ENCODE measurements at places on chromosomes 13 and 19.

- no peak for DNase-seq
These were observed 97.5 kb downstream of the MAB21L1 start for GRCh38 chr13:35378939-35379338.

DNA sequence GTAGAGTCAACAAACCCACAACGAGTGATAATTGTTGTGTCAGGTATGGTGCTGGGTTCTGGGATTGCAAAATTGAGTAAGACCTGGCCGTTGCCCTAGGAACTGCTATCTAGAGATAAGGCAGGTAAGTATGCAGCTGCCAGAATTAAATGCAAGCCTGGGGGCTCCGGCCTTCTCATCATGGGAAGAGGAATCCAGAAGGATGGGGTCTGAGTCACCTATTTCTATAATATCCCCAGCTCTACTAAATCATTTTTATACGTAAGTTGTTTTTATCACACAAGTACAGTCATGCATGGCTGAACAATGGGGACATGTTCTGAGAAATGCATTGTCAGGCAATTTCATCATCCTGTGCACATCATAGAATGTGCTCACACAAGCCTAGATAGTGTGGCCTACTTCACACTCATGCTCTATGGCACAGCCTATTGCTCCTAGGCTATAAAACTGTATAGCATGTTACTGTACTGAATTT, 203.0 kb downstream of the KLF5 start:
- DNase-seq, result no peak

DNA sequence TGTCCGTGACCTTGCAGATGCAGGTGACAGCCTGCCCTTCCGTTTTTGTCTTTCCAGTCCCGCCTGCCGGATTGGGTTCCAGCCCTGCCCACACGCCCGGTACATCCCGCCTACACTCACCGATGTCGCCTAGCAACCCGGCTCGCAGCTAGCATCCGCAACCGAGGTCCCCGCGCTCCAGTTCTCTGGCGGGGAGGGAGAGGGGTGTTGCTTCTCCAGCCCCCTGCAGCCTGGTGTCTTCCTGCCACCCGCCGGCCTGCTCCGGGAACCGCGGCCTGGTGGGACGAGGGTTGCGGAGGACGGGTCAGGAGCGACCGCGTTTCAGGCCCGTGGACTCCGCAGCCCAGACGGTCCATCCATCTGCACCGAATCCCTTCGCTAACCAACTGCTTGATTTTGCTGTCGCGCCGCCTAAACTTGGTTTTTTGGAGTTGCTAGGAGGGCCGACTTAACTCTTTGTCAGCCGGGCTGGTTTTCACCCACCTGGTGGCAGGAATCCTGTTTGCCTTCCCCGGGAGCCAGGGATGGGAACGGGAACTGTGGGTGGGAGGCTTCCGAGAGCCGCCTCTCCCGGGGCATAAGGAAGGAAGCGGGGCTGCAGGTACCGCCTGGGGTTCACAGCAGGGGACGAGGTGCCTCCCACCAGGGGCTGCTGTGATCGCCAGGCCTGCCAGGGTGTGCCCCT, 15.4 kb upstream of the MATK start:
- no peak for DNase-seq

DNA sequence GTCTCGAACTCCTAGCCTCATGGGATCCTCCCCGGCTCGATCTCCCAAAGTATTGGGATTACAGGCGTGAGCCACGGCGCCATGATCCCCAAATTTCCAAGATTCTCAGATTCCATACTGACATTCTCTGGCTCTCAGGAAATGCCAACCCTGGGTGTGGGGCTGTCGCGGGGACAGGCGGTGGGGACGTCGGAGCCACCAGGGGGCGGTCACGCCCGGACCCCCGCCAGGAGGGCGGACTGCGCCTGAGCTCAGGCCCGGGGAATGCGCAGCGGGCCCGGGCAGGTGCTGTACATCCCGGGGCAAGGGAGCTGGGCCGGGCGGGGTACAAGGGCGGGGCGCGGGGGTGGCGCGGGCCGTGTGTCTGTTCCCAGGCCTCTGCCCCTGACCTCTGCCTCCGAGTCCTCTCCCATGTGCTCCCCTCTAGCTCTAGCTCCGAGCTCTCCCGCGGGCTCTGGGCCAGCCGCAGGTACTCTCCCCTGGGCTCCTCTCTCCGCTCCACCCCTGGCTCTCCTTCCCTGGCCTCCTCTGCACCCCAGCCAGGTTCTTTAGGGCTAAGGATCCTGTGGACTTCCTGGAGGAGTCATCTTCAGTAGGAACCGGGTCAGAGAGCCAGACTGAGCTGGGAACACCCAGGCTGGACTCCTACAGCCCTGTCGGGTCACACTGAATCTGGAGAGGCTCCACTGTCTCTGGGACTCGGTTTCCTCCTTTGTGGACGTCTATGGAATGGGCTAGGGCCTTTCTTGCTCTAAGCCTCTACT, 2.4 kb downstream of the PPP1R13L start:
- DNase-seq, result no peak

DNA sequence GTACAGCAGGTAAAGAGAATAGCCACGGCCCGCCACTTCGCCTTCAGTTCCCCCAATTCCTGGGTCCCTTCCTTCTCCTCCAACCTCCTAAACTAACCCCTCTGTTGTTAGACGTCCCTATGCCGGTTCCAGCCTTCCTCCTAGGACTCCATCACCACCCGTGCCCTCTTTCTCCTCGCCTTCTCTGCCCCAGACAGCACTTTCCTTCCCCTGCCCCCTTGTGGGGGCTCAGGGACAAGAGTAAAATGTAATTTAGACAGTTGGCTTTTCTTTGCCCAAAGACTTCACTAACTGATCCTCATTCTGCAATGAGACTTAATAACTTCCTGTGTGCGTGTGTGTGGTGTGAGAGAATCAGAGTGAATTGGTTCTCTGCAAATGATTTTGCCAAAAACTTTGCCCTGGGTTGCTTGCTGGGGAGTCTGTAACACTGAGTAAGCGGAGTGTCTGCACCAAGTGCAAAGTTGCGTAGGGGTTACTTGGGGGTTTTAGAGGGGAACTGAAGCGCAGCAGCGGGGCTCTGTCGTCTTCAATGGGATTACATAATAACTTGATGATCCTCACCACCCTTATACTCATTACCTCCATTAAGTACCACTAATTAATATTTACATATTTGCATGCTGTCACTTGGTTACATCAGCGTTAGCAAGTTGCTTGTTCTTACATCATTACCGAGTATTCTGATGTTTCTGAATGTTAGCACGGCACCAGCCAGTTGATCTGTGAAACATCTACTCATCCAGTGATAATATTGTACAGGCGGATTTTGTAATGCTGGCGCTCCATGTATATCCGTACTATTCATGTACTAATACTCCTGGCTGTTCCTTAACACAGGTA, 19.9 kb upstream of the SGCG start:
- no peak for DNase-seq

- no peak for DNase-seq
These were observed 175.0 kb downstream of the RFC3 start for GRCh38 chr13:33992881-33993336.

DNA sequence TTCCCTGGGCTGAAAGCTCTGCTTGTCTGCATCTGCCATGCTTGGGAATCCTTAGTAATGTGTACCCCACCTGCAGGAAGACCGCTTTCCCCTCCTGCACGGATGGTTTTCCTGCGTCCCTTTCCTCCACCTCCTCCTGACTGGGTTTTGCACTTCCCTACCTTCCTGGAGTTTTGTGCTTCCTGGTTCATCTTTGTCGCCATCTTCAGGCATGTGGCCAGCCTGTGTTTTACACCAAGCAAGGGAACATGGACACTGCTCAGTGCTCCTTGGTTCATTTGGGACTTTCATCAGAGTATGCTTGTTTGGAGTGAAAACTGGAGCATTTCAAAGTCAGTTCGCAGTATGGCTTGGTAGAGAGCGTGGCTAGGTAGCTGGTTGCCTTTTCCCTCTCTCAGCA, 30.7 kb downstream of the ERICH6B start:
- no peak for DNase-seq

GRCh38 chr19:29139227-29139626, 73.7 kb downstream of the UQCRFS1 start:
- DNase-seq, result no peak

DNA sequence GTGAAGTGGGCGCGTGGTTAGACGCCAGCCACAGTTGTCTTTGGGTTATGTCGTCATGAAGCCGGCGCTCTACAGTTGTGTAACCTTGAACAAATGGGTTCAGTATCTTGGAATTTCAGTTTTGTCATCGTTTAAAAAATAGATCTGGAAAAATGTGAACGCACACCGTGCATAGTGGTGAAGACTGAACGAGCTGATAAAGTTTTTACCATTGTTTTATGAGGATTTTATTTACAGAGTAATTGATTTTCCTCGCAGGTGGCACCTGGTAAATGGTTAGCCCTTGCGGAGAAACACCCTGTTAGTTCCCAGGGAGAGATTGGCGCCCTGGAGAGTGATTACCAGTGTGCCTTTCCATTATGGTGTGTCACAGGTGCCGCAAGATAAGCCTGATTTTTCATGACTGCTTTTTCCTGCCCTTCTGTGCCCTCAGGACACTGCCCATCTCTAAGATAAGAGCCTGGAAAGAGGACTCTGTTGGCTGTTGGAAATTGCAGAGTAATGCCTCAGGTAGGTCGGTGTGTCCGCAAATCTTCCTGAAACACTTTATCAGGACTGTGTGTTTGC, 577 bp downstream of the ZNF181 start:
- no peak for DNase-seq
